ENCODE measurements at places on chromosomes 2 and 18. TPM values are rescaled to one million over a fixed set of nuclear protein-coding genes. Genes with fewer than 3 reads are reported as not detected.

The CNGA3 gene
- not detected for total RNA-seq

DNA sequence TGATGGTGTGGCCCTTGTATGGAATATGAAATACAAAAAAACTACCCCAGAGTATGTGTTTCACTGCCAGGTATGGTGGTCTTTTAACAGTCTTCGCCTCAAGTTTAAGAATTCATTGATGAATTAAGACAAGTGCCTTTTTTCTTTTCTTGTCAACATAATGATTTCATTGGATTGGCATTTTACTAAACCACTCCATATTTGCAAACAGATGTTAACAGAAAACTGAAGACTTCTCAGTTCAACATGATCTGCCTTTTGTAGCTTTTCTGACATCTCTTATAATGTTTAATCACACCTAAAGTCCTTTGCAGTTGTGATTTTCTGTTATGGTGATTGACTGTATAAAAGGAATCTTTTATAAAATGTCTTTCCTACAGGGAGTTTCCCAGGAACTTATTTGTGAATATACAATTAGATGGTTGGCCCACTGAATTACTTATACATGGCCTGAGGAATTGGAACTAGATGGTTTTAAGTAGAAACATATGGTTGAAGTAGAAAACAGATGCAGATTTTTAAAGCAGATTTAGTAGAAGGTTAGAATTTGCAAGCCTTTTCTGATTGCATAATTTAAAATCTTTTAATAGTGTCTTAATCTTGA is 39.7 kb downstream of the DYNC1I2 start:
- DNase-seq: no peak

DNA sequence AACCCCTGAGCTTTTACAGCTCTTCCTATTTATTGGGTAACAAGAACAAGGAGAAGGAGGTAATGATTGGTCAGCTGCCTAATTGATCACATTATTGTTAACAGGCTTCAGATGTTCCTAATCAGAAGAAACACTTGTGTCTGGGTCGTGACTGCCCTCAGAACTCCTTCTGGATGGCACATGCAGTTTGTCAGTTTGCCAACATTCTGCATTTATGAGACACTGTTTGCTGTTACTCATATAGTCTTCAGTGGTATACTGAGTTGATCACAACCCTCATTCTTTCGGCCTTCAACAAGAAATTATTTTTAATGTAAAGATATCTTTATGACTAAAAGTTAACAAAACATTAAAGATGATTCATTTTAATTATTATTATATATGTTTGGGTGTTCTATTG is 95.7 kb upstream of the DOCK10 start:
- DNase-seq: no peak

DNA sequence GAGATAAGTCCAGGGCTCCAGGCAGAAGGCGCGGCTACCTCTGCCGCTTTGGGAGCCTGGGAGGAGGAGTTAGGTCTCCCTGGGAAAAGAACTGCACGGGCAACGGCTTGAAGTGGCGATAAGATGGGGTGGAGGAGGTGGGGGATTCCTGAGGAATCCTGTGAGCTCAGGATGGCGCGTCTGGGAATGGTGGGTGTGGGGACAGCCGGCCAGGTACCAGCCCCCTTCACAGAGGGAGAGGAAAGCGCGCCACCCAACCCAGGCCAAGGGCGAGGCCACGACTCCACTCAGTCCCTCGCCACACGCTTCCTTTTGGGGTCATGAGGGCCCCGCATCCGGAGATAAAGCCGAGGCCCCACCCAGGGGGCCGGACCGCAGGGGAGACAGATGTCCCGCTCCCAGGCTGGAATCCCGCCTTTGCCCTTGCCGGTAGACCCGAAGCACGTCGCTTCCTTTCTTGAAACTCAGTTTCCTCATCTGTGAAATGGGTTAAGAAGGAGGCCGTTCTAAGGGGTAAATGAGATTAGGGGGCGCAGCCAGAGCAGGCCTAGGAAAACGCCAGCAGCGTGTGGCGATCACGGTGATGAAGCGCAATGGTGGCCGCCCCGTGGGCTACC is 1.7 kb upstream of the CTDSP1 start:
- DNase-seq: no peak
